ENCODE measurements at places on chromosomes 1 and 21.

GRCh38 chr1:201503397-201504176 is 3.3 kb downstream of the CSRP1 start:
- DNase-seq, result no peak

- DNase-seq, result no peak
Measured at GRCh38 chr1:36874271-36875060, 159.8 kb downstream of the GRIK3 start.

DNA sequence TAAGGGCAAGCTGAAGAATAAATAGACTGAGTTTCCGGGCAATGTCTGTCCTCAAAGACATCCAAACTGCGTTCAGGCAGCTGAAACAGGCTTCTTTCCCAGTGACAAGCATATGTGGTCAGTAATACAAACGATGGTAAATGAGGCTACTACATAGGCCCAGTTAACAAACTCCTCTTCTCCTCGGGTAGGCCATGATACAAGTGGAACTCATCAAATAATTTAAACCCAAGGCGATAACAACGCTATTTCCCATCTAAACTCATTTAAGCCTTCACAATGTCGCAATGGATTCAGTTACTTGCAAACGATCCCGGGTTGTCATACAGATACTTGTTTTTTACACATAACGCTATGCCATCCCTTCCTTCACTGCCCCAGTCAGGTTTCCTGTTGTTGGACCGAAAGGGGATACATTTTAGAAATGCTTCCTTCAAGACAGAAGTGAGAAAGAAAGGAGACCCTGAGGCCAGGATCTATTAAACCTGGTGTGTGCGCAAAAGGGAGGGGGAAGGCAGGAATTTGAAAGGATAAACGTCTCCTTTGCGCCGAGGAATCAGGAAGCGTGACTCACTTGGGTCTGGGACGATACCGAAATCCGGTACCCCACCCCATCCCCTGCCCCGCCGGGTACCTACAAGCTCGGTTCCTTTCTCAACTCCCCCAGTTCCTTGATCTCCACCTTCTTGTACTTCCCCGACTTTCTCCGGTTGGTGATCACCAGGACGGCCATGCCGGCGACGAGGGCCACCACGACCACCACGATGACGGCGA is 1.3 kb downstream of the TACSTD2 start:
- no peak for DNase-seq

DNA sequence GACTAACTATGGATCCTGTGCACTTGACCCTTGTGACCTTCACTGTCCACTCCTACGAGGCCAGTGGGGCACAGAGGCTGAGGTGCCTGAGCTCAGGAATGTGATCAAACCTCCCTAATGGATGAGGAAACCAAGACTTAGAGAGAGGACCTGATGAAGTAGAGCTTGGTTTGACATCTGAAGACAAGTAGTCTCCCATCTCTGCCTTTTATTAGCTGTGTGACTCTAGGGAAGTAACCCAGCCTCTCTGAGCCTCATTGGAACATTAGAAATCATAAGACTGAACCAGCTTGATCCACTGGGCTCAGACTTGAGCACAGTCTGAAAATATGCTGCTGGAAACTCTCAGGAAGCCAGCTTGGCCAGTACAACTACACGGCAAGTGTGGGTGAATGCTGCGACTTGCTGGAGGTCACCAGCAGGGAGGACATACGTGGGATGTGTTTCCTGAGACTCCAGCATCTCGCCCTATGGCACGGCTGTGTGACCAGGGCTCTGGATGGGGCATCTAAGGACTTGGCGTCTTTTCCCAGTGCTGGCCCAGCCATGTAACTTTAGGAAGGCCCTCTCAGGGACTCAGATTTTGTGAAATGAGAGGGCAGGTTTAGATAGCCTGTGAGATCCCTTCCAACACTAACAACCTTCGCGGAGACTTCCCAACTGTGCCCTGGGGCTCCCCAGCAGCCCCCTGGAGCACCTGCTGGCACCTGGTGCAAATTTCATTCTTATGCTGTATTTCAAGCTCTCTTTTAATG is 10.5 kb downstream of the CDCP2 start:
- no peak for DNase-seq

DNA sequence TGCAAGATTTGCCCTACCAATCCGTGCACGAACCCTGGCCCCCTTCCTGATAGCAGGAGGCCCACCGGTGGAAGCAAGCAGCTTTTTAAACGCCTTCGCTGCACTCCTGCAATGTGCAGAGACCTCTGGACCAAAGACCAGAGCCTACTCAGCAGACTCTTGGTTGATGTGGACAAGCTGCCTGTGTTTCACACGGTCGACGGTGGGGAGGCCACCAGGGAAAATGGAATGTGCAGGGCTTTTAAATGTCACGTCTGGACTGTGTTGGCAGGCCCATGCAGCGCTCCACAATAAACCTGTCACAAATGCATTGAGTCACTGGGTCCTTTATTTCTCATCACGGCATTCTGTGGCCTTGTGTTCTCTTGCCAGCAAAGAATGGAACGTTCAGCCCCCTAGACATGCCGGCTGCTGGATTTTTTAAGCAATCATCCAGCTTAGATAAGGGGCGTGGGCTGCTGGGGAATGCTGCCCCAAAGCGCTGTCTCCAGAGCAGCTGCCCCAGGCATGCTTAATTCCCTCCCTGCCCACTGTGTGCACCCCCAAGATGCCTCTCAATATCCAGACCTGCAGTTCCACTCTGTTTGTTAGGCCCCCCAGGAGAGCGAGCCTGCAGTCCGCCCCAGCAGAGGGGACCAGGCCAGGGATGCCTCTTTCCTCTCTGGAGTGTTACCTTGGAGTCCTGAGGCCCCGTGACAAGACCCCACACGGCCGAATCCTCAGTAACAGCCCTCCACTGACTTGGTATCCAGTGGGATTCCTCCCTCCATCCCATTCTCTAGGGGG is 71.3 kb downstream of the ATP5PO start:
- no peak for DNase-seq

GRCh38 chr1:59580257-59580656 is 234.5 kb upstream of the HOOK1 start:
- DNase-seq, result no peak

GRCh38 chr1:23400324-23401114 is 24.0 kb downstream of the TCEA3 start:
- no peak for DNase-seq

GRCh38 chr1:43455213-43455889 is 1.6 kb upstream of the HYI start:
- DNase-seq, result no peak

- DNase-seq, result no peak
Measured at GRCh38 chr1:8661185-8662110, 156.0 kb downstream of the RERE start.

GRCh38 chr21:36377391-36377842 is 7.8 kb upstream of the CHAF1B start:
- no peak for DNase-seq

- DNase-seq, result no peak
Measured at GRCh38 chr1:47767741-47768100, 229.5 kb downstream of the TRABD2B start.

DNA sequence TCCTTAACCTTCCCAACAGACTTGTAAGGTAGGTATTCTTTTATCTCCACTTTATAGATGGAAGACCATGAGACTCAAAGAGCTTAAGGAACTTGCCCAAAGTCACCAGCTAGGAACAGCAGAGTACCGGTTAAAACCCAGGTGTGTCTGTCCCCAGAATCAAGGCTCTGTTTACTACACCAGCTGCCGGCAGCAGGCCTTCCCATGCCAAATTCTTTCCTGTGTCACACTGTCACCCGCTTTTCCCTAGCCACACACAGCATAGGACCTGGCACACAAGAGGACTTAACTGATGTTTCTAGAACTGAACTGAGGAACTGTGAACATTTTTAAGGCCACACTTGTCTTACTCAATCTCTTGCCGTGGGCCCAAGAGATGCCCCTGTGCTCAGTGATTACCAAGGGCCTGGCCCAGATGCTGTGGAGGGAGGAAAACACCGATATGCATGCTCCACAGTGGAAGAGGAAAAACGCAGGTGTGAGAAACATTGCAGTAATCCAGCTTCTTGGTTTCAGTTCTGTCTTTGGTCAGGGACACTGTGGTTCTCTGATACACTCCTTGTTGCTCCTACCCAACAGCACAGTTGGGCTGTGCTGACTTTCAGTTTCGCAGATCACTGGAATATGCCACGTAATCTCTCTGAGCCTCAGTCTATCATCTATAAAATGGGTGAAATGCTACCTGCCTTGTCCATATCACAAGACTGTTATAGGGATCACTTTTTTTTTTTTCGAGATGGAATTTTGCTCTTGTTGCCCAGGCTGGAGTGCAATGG is 13.9 kb upstream of the LY9 start:
- DNase-seq, result no peak

DNA sequence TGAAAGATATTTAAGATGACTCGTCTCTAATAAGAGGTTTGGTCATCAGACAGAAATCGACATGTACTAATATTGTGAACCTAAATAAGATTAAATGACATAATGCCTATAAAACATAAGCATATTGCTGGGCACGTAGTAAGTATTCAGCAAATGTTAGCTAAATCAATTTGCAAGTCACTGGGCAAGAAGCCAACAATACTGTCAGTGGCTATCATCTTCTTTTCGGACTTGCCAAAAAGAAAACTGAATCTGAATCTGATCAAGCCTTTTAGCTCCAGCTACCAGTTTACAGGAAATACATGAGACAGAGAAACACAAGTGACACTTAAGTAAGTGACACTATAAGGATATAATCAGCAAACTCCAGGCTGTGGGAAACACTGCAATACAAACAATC is 46.0 kb downstream of the RPL5 start:
- no peak for DNase-seq

DNA sequence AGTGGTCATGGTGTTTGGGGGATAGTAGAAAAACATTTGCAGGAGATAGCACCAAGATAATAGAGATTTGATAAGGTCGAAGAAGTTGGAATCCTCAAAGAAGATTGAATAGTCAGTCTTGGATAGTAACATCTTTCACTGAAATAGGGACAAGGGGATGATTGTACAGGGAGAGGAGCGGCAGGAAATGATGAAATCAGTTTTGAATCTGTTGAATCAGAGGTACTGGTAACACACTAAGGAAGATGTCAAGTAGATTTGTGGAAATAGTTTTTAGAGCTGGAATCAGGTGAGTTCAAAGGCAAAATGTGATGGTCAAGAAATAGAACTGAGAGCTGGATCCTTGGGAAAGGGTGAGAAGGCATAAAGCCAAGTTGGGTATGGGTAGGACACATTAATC is 26.5 kb downstream of the CAP1 start:
- DNase-seq, result no peak

GRCh38 chr1:205973377-205974232 is 29.6 kb downstream of the RAB7B start:
- no peak for DNase-seq

- no peak for DNase-seq
Measured at GRCh38 chr1:245901565-245901964, 605.5 kb downstream of the SMYD3 start.

DNA sequence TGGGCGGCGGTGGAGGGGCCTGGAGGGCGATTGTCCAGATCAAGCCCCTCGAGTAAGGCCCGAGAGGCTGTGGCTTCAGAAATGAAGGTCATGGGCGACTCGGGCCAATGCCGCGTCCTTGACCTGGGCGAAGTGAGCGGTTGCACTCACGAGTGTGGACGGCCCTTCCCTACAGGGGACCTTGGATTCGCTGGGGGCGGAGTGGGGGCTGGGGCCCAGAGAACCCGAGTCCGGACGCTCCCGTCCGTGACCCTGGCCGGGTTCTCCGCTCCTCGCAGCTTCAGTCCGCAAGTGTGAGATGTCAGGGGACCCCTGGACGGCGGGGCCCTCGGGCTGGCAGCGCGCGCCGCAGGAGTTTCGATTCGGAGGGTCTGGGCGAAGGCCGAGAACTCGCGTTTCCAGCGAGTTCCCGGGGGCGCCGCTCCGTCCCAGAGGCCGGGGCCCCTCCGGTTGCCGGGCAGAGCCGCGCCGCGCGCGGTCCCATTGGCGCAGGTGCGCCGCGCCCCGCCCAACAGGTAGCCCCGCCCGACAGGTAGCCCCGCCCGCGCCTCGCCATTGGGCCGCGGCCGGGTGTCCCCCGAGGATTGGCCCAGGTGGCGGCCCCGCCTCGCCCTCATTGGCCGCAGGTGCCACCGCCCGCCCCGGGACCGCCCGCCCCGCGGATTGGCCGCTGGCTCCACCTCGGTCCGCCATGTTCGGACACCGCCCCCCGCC is at the start of gene PRKCZ:
PRKCZ (plus strand) TSS at position 694 of the 714 bp plus-strand sequence. CDS start 220 bp downstream, outside the sequence.
- peak; percentile 93 for DNase-seq

DNA sequence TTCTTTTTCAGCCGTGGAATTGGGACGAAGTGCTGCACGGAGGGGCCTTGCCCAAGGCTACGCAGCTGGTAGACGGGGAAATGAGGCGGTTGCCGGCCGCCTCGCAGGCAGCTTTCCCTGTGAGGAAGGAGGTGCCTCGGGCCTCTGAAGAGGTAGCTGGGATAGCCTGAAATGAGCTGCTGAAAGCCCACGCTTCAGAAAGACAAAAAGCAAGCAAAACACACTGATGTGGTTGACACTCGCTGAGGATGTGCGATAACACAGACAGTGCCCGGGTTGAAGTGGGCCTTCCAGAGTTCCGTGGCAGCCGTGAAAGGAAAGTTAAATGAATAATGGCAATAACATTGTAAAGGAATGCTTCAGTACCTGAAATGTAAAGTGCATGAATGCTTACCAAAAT is 47.2 kb downstream of the S1PR1 start:
- peak; percentile 62 for DNase-seq

DNA sequence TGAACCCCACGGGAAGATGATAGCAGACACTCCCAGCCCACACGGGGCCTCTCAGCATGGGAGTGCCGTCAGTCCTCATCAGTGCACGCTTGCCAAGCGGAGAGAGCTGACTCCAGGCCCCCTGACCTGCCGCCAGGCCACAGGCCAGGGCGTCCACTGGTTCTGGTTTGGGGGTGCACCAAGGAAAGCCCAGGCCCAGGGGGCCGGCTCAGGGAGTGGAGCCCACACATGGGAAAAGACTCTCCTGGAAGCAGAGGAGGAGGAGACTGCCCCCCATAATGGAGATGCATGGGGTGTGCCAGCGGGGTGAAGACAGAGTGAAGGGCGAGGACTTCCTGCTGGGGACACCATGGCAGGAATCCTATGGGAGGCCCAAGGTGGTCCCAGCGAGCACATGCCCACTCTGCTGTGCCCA is 6.4 kb downstream of the TRIM11 start:
- DNase-seq, result no peak

- DNase-seq, result no peak
Measured at GRCh38 chr1:117633068-117633345, 27.2 kb downstream of the TENT5C start.
